ENCODE measurements at places on chromosomes 7 and 10. TPM values are rescaled to one million over a fixed set of nuclear protein-coding genes. Genes with fewer than 3 reads are reported as not detected.

AMPH gene
- 1.2 TPM for total RNA-seq

CABCOCO1 gene
- total RNA-seq, result 2.3 TPM

ZC3HAV1 gene
- 40.2 TPM for total RNA-seq

FRAT1 gene
- total RNA-seq, result 7.0 TPM

ZNF716 gene
- not detected for total RNA-seq

KCNIP2 gene
- total RNA-seq, result 3.4 TPM

SEMA3E gene
- total RNA-seq, result 1.1 TPM

CALML3 gene
- total RNA-seq, result not detected

PTN gene
- total RNA-seq, result 12.0 TPM

STAG3 gene
- 3.7 TPM for total RNA-seq

TMEM26 gene
- total RNA-seq, result 1.2 TPM

CACNA2D1 gene
- total RNA-seq, result 18.3 TPM

ZWINT gene
- 4.9 TPM for total RNA-seq

KCNH2 gene
- 1.3 TPM for total RNA-seq

SP4 gene
- 11.2 TPM for total RNA-seq

PLCE1 gene
- total RNA-seq, result 8.7 TPM

TEX47 gene
- total RNA-seq, result not detected

CHN2 gene
- total RNA-seq, result 22.5 TPM

LHPP gene
- 16.6 TPM for total RNA-seq

EDRF1 gene
- 25.3 TPM for total RNA-seq

IDI2 gene
- not detected for total RNA-seq

BTBD16 gene
- 1.2 TPM for total RNA-seq

BTAF1 gene
- total RNA-seq, result 35.1 TPM

NXPH1 gene
- total RNA-seq, result not detected

ENTPD1 gene
- total RNA-seq, result 36.6 TPM

SPDYE11 gene
- not detected for total RNA-seq
